A549 treated with RU486 at 1 μM for 4 hours (cell line): ENCODE measurements at places on chromosomes 7 and 10. TPM values are rescaled to one million over a fixed set of nuclear protein-coding genes. Genes with fewer than 3 reads are reported as not detected.

The CNPY1 gene
- not detected in 5 replicates for total RNA-seq

The VSTM4 gene
- 0.29 to 0.44 TPM (median 0.36 TPM) in 5 replicates for total RNA-seq

The CLDN4 gene
- 4.2 to 7.1 TPM (median 5.1 TPM) in 5 replicates for total RNA-seq

The MYO3A gene
- total RNA-seq = not detected in 5 replicates

The PSMC2 gene
- 148 to 197 TPM (median 170 TPM) in 5 replicates for total RNA-seq

The ZNF503 gene
- 8.8 to 14.5 TPM (median 13.8 TPM) in 5 replicates for total RNA-seq

The TFEC gene
- 0.06 TPM in 1 of 5 replicates, not detected in the others for total RNA-seq

The CHST15 gene
- 7.1 to 8.3 TPM (median 7.7 TPM) in 5 replicates for total RNA-seq

The MBL2 gene
- not detected in 5 replicates for total RNA-seq

The NME8 gene
- total RNA-seq = not detected in 5 replicates

The TCERG1L gene
- not detected in 5 replicates for total RNA-seq

The NUTM2E gene
- 0.30 to 0.59 TPM (median 0.47 TPM) in 5 replicates for total RNA-seq

The CCDC7 gene
- 0.22 to 1.5 TPM (median 0.54 TPM) in 5 replicates for total RNA-seq

The CYP3A4 gene
- 0.10 TPM in 1 of 5 replicates, not detected in the others for total RNA-seq

The C10orf62 gene
- not detected in 5 replicates for total RNA-seq

The MYPN gene
- 2.3 to 3.3 TPM (median 2.5 TPM) in 5 replicates for total RNA-seq

The GHRHR gene
- total RNA-seq = 0.29 TPM in 1 of 5 replicates, not detected in the others

The CCDC146 gene
- total RNA-seq = 0.38 to 0.89 TPM (median 0.56 TPM) in 5 replicates

The CH25H gene
- total RNA-seq = 0.09 to 0.13 TPM in 2 of 5 replicates, not detected in the others

The PNLIPRP3 gene
- total RNA-seq = not detected in 5 replicates

The CALN1 gene
- not detected in 5 replicates for total RNA-seq

The ELMO1 gene
- 1.7 to 2.9 TPM (median 2.2 TPM) in 5 replicates for total RNA-seq

The CYP26A1 gene
- total RNA-seq = 2.1 to 4.0 TPM (median 2.5 TPM) in 5 replicates

The MCM10 gene
- total RNA-seq = 22.7 to 28.8 TPM (median 24.4 TPM) in 5 replicates

The EBLN1 gene
- 0.10 to 0.13 TPM in 2 of 5 replicates, not detected in the others for total RNA-seq

The LRGUK gene
- 0.28 to 0.53 TPM (median 0.35 TPM) in 5 replicates for total RNA-seq

The SLC26A3 gene
- not detected in 5 replicates for total RNA-seq
